CD4-positive, alpha-beta T cell treated with Interferon alpha-2 for 1 hour (primary cell): ENCODE measurements at places on chromosomes 7 and 10.

- no peak for DNase-seq
Observed at GRCh38 chr10:88877298-88877697, 2.7 kb upstream of the STAMBPL1 start.

- DNase-seq, result no peak
Observed at GRCh38 chr10:79446758-79447084, 1.3 kb upstream of the ZCCHC24 start.

DNA sequence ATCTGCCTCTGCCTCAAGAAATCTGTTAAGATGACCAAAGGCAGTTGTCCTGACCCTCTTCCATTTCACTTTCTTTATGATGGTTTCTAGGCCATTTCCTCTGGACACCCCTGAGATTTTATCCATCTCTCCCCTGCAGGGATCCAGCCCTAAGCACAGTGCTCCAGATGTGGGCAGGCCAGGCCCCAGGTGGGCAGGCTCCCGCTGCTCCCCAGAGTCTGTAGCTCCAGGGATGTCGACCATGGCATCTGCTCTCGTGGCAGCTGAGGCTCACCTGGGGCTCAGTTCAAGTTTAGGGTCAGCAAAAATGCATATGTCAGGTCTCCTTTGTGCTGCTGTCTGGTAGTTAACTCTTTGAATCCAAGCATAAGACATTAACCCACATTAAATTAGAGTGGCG, 11.8 kb downstream of the CEP41 start:
- no peak for DNase-seq

DNA sequence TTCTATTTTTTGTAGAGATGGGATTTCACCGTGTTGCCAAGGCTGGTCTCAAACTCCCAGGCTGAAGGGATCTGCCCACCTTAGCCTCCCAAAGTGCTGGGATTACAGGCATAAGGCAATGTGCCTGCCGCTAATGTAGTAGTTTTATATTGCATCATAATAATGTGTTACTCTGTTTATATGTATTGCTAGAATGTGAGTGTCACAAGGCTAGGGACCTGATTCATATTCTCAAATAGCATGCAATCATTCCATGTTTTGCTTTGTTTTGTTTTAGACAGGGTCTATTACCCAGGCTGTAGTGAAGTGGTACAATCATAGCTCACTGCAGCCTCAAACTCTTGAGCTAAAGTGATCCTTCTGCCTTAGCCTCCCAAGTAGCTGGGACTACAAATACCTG, 13.5 kb downstream of the CCL26 start:
- no peak for DNase-seq

DNA sequence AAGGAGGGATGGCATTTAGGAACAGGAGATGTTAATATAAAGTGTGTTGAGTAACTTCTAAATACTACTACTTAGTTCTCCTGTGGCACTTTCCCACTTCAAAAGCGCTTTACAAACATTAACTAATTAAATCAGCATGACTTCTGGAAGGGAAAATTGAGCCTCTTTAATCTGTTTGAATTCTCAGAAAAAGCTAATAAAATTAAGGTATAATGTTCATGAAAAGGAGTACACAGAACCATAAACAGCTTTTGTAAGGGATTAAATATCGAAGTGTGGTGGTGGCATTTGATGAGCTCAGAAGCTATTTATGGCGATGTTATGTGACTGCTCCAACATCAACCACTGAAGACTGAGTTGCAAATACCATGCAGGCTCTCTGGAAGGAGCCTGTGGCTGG, 10.2 kb upstream of the VAX1 start:
- DNase-seq, result no peak

DNA sequence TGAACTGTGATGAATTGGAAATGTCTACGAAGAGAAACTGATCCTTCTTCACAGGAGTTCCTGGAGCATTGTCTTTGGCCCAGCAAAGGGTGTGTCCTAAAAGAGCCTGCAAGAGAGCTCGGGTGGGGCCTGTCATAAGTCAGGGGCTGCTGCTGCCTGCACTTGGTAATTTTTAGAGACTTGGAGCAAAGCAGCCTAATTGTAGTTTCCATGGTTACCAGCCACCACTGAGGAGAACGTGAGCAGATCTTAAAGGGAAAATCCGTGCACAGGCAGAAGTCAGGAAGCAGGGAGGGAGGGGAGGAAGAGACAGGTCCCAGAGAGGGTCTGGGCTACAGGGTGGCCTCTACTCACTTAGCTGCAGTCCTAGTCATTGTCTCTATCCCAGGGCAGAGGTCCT, 463.6 kb downstream of the PLXNA4 start:
- no peak for DNase-seq

GRCh38 chr10:103783681-103784080, 71.7 kb downstream of the SH3PXD2A start:
- no peak for DNase-seq

- no peak for DNase-seq
Observed at GRCh38 chr10:108545921-108546320, 1377.4 kb downstream of the XPNPEP1 start.
